ENCODE measurements at places on chromosomes 2 and 18.

DNA sequence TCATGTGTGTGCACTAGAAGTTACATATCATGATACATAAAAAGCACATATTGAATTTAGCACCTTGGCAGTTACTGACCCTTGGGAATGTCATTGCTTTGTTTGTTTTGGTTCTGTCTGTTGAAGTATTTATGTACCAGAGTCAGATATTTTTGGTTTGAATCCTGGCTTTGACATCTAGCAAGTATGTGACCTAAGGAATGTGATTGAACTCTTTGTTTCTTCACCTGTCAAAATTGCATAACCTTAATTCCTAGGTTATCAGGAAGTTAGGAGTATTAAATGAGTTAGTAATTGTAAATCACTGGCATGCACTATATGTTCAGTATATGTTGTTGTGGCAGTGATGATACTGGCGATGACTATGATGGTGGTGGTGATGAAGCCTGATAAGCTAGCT is 1003.5 kb upstream of the NRXN1 start:
- no peak for DNase-seq

DNA sequence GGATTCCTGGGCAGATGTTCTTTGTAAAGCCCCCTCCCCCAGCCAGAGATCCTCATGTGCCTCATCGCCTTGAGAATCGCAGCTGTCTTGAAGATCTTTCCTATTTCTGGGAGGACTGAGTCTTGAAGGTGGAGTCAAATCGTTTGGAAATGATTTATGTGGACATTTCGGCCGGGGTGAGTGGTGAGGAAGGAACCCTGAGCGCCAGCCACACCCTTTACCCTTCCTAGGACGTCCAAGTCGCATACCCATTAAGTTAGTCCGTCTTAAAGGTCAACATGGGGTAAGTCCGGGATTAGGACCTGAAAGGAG is 84.9 kb upstream of the ZCCHC2 start:
- no peak for DNase-seq

DNA sequence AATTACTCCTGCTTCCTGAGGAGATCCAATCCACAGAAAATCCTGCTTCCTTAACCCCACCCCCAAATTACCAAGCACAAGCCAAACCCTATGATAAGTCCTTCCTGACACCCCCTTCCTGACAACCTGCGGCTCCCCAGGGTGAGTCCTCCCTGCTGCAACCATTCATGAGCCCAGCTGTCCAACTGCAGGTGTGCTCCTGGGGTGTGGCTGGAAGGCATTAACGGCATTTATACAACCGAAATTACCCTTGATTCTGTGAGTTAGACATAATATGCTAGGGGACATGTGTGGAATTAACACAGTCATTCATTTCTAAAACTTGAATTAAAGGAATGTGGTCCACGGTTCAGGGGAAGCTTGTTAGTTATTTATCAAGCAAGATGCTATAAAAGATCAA is 119.0 kb upstream of the ALKAL2 start:
- DNase-seq: no peak

- no peak for DNase-seq
Measured at GRCh38 chr2:9331704-9332103, 91.6 kb downstream of the ITGB1BP1 start.

GRCh38 chr2:150410809-150411208 is 76.7 kb downstream of the RND3 start:
- DNase-seq: no peak

DNA sequence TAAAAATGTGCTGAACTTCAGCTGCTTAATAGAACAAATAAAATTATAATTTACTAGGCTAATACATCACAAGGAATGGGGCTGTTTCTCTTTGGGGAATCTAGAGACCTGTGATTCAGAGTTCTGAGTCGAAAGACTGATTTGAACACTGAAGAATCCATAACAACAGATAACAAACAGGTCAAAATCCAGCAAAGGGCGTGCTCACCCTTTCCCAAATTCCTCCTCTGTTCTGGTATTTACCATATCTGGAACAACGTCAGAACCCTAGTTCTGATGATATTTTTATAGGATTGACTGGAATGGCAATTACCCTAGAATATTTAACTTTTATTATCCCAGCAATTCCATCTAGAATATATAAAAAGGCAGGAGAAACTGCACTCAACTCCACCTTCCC is 66.0 kb upstream of the ITGA6 start:
- DNase-seq: no peak
